Stimulated activated CD8-positive, alpha-beta memory T cell treated with anti-CD3 and anti-CD28 coated beads, Interleukin-2, amount 100 ng/mL, for 1 hour (primary cell): ENCODE measurements at places on chromosomes 12 and 14.
A peak's percentile ranks its signal among the peaks of the same experiment; 100 is the strongest.

DNA sequence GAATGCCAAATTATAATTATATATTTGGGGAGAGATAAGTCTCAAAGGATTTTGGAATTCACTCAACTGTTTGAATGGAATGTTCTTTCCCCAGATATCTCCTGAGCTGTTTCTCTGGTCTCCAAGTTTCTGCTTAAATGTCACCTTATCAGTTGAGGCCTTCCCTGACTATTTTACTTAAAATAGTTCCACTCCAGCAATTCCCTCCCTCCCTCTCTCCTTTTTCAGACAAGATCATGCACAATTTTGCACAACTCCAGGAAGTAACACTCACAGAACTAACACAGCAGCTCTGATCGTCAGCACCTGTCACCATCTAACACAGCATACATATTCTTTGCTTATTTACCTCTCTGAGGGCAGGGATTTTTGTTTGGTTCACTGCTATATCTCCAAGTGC lies 12.5 kb downstream of the BTG1 start:
- DNase-seq = no peak

DNA sequence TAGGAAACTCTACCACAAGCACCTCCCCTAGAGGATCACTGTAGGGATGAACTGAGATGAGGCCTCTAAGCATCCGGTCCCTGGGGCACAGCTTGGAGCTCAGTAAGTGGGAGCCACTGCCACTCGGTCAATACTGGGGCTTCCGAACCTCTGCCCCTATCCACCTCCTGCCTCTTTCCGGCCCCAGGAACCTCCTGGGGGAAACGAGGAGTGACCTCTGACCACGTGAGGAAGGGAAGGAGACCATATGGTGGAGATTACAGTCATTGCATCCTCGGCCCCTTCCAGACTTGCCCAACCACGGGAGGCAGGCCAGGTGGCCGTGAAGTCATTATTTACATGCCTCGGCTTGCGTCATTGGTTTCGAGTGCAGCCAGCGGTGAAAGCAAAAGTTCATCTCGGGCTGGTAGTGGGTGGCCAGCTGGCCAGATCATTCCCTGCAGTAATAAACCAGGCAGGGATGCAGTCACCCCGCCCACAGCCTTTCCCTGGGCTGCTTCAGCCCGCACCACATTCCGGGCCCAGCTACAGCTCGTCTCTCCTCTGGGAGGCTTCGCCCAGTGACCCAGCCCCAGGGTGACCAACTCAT lies 65.4 kb downstream of the C14orf132 start:
- DNase-seq = no peak

GRCh38 chr14:54975856-54976255 lies 51.0 kb downstream of the WDHD1 start:
- DNase-seq = no peak

- peak; percentile 11 for DNase-seq
Measured at GRCh38 chr12:753611-754472, 1.5 kb downstream of the WNK1 start.

- no peak for DNase-seq
Measured at GRCh38 chr14:104232070-104232484, 93.7 kb downstream of the KIF26A start.

- no peak for DNase-seq
Measured at GRCh38 chr12:24173067-24173466, 223.6 kb upstream of the SOX5 start.

DNA sequence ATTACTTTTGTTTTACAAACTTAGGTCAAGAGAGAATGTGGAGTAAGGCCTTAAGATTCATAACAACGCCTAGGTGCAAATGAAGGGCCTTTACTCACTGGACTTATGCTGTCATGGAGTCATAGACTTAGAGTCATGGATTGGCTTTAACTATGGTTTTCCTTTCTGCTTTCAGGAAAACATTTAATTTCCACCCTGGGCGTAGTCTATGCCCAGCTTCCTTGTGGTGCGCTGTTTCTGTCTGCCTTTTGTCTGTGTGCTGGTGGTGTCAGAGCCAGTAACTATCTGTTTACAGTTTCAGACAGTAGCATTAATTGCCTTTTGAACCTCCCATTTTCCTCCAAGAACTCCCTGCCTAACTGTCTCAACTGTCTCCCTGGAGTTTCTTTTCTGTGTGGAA lies 31.8 kb upstream of the COX6A1 start:
- no peak for DNase-seq
